Frontal cortex (tissue), 4 donors: ENCODE measurements at places on chromosomes 7 and 10. TPM values are rescaled to one million over a fixed set of nuclear protein-coding genes. Genes with fewer than 3 reads are reported as not detected.

DNA sequence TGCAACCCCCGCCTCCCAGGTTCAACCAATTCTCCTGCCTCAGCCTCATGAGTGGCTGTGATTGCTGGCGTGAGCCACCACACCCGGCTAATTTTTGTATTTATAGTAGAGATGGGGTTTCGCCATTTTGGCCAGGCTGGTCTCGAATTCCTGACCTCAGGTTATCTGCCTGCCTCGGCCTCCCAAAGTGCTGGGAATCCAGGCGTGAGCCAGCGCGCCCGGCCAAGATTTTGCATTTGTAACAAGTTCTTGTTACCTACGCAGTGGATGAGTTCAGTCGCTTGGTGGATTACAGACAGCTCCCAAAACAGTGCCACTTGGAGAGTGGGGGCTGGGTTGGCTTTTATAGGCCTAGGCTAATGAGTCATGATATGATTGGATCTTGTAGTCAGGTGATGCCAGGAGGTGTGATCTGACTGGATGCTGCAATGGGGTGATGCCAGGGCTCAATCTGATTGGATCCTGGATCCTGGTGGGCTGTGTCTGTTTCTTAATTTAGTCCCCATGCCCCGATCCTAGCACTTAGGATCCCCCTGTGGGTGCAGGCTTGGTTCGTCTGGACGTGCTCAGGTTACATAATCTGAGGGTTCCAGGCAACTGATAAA, 20.3 kb downstream of the SBDS start:
- no peak for DNase-seq

GRCh38 chr7:91660734-91661356, 219.7 kb downstream of the MTERF1 start:
- DNase-seq = no peak

- DNase-seq = no peak
These were observed 674.8 kb downstream of the KCNMA1 start for GRCh38 chr10:76962851-76963250.

DNA sequence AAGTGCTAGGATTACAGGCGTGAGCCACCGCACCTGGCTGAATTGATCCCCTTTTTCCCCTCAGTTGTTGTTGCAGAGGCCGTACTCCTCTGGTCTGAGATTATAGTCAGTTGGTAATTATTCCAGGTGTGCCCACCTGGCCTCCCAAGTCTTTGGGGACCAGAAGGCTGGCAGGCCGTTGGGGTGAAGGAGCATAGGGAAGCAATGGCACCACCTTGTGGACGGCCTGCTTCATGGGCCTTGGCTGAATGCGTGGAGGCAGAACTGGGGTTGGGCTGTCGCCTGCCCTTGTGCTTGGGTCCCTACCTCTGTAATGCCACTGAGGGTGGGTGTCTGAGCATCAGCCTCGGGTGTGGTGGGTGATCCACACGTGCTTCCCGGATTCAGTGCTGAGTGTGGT, 125.7 kb downstream of the RGS10 start:
- DNase-seq = no peak

DNA sequence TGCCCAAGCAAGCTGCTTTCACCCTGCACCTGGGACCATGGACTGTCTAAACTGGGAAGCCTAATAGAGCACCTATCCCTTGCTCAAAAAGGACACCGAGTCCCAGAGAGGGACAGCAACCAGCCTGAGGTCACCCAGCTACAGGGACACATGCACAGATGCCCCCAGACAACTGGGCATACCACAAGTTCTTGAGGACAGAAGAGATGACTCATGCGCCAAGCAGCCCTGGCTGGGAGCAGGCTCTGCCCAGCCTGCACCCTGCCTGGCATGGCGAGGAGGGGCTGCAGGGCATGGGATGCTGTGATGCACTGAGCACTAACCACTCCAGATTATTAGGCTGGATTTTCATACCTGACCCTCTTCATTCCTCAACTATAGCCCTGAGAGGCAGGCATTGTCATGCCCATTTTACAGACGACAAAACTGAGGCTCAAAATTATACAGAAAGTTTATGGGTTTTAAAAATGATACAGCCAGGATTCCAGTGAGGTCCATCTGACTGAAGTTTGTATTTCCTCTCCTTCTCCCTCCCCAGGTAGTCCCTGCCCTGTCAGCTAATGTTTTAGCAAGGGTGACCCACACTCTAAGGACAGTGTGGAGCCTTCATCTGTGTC, 289.3 kb upstream of the ZMIZ1 start:
- DNase-seq = no peak

- DNase-seq = no peak
These were observed 1023.5 kb downstream of the TYW1 start for GRCh38 chr7:68020102-68020501.

The PAPOLB gene
- 0.82 TPM for total RNA-seq

The WIPF3 gene
- 4.1 TPM for total RNA-seq

The HOXA10 gene
- total RNA-seq = not detected

GRCh38 chr7:37942934-37943610, 22.6 kb downstream of the EPDR1 start:
- DNase-seq = peak; percentile 7

The C10orf67 gene
- total RNA-seq = 0.41 TPM

DNA sequence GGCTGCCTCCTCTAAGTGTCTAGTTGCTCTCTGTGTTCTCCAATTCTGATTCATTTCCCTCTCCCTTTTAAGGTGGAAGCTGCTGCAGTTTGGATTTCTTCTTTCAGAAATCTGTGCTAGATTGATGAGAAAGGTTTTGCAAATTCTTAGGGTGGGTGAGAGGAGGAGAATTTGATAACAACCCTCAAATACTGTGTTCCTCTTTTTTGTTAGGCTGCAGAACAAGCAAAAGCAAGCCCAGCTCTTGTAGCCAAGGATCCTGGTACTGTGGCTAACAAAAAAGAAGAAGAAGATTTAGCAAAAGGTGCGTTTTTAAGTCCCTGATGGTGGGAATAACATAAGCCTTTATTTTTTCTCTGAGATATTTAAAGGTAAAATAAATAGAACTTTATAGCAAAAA, 49.1 kb downstream of the STAM start:
- DNase-seq = no peak
